ENCODE measurements at places on chromosomes 1 and 21.

DNA sequence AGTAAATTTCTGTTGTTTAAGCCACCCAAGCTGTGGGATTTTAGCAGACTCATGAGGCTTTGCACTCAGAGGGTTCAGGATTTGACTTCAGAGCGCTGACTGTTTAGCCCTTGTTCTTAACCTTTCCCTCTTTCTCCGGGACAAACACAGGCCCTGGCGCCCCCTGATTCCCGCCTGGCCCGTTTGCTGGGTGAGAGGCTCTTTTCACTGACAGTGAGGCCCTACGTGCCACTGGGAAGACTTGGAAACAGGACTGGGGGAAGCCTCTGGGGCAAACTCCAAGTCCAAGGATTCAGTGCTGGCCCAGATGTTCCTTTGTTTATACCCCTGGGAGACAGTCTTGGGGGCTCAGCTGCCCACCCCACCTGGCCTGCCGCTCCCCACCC, 11.7 kb upstream of the TRIM63 start:
- no peak for DNase-seq

DNA sequence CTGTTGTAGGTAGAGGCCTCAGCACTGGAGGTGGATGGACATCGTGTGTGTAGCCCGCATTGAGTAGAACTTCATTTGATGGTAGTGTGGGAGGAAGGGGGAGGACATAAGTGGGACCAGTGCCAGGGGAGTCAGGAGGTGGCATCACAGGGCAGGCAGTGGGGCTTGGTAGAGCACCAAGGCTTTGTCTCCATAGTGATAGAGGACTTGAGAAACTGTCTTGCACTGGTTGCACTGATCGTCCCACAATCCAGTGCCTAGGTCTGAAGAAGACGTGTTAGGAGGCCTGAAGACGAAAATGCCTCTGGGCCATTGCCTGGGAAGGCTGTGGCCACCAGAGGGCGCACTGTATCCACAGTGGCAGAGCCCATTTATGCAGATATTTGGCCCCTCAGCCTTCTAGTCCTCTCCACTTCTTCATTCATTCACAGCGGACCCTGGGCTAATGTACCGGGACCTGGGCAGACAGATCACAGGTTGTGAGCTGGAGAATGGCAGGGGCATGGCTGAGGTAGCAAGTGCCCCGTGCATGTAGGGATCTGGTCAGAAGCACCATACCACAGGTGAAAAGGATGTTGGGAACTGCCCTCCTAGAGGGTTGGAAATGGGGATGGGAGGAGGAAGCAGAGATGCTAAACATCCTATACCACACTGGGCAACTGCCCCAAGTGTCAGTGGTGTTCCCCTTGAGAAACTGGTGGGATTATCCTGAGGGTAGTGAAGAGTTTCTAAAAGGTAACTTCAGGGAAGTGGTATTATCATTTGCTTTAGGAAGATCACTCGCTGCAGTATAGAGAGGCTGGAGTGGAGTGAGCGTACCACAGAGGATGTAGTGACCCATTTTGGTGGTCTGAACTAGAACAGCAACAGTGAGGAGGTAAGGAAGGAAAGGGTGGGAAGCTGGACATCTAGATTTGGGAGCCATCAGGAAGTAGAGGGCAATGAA, 95.3 kb downstream of the PIK3R3 start:
- peak; percentile 81 for DNase-seq

DNA sequence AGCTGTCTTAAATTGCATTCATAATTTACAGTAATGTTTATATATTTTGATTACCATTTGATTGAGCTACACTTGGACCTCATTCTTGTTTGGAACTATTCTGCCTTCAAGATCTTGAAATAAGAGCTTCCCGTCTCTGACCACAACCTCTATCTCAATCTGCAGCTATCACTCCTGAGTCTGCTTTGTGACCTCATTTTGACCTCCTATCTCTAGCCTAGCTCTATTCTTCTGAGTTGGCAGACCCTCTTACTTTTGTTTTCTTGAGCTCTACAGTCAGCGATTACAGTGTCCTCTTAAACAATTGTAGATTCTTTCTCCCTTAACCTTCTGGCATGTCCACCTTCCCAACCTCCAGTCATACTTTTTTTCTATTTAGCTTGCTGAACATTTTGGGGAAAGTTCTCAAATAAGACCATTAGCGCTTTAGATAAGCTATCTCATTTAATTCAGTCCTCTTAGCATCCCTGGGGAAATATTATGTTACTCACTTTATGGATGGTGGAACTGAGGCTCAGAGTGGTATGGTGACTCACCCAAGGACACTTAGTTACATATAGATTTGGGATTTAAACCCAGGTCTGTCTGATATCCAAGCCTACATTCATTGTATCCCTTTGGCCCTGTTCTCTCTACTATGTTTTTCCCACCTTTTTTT, 19.1 kb downstream of the RPAP2 start:
- DNase-seq: no peak

DNA sequence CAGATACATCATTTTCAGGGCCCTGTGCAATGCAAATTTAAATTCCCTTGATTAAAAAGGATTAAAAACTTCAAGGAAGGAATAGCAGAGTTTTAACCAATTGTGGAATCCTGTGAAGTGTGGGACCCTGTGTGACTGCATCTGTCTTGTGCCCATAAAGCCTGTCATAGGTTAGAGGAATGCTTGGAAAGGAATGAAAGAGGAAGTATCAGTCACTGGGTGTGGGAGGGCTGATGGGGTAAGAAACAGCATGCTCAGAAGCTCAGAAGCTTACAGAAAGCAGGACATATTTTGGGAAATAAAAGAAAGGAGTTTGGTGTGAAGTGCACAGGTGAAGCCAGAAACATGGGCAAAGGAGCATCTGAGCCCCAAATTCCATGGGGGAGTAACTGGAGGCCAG, 150.8 kb upstream of the ETV3 start:
- peak; percentile 91 for DNase-seq

GRCh38 chr1:201008666-201009360, 14.7 kb downstream of the KIF21B start:
- no peak for DNase-seq

DNA sequence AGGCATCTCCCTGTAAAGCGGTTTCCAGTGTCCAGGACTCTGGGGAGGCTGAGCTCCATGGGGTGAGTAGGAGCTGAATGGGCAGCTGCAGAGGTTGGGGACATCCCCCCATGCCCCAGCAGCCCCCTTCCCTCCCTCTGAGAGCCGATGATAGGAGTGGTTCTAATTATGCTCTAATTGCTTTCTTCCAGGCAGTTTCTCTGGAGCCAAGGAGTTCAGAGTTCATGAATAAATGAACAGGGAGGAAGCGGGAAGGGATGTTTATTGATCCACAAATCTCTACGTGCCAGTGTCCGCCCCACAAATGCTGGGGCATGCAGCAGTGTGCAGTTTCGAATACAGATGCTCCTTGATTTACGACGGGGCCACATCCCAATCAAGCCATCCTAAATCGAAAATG, 15.6 kb downstream of the NKAIN1 start:
- no peak for DNase-seq

GRCh38 chr1:81915937-81916336, 115.2 kb downstream of the ADGRL2 start:
- DNase-seq: no peak

GRCh38 chr1:72037745-72038343, 244.5 kb downstream of the NEGR1 start:
- DNase-seq: peak; percentile 72

- peak; percentile 90 for DNase-seq
Measured at GRCh38 chr1:223620297-223620897, 45.1 kb downstream of the CAPN8 start.

DNA sequence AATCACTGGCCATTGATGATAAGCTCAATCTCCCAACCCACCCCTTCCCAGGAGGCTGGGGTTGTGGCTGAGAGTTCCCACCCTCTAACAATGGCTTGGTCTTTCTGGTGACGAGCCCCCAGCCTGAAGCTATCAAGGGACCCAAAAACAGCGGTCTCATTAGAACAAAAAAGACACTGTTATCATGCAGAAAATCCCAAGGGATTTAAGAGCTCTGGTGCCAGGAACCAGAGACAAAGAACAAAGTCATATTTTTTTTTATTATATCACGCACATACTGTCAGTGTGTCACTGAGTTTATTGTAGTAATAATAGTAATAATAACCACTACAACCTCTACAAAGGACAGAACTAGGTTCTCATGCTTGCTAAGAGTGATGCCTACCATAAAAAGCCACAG, 43.9 kb downstream of the CCDC185 start:
- no peak for DNase-seq

DNA sequence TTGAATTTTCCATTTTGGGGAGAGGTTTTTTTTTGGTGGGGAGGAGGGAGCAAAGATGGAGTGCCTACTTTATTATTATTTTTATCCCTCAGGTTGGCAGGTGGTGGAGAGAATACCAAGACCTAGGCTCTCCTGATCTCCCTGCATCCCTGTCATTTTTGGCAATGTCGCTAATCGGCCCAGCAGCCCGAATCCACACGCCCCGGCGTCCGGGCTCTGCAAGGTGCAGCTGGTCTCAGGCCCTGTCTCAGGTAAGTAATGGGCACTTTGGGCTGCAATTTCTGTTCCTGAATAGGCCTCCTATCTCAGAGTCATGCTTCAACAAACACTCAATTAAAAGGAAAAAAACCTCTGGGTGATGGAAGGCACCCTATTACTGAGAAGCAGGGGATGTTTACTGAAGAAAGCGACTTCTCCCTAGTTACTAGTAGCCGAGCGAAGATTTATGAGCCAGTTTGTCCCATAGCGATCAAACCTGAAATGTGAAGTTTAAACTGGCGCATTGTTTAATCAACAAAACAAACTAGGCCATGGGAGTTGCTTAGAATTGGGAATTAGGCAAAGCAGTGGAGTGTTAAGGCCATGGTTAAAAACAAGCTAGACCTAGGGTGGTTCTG, 137.8 kb downstream of the RWDD3 start:
- no peak for DNase-seq

GRCh38 chr1:20423169-20423795, 62.7 kb downstream of the CAMK2N1 start:
- no peak for DNase-seq

GRCh38 chr1:159879977-159880376, 17.5 kb upstream of the VSIG8 start:
- DNase-seq: peak; percentile 95

GRCh38 chr1:114094363-114094634, 59.4 kb downstream of the SYT6 start:
- DNase-seq: peak; percentile 68

- DNase-seq: peak; percentile 78
Measured at GRCh38 chr1:165854101-165854845, 26.9 kb downstream of the UCK2 start.

DNA sequence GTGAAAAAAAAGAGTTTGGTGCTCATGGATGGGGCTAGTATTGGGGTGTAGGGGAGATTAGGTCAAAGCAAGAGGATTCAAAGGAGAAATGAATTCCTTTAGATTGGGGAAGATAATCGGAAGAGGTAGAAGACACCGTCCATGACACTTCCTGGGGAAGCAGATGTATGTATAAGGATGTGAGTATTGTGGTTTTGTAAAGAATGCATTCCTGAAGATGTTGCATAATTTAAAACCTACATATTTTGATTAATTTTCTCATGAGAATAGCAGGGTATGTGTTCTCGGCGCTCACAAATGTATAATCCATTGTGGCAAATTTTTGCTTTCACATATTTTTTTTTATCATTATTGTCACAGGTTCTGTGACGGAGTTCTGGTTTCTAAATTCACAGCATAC, 5.5 kb upstream of the LGALS8 start:
- DNase-seq: no peak

- no peak for DNase-seq
Measured at GRCh38 chr1:48332115-48332514, 109.6 kb downstream of the SLC5A9 start.

- DNase-seq: no peak
Measured at GRCh38 chr1:51484591-51484990, 34.5 kb downstream of the EPS15 start.

DNA sequence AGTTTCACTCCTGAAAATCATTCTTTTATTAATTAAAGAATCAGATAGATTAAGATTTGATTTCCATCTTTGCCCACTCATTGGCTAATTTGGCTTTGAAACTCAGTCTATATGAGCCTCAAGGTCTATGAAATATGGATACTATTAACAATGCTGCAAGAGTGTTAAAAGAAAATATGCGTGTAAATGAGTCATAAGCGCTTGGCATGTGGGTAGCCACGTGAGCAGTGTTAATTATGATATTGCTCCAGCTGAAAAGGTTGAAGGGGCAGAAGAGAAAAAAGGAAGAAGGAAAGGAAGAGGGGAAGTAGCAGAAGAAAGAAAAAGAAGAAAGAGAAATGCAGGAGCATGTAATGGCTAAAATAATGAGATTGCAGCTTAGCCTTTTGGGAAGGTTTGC, 151.4 kb downstream of the CHRM3 start:
- DNase-seq: no peak

DNA sequence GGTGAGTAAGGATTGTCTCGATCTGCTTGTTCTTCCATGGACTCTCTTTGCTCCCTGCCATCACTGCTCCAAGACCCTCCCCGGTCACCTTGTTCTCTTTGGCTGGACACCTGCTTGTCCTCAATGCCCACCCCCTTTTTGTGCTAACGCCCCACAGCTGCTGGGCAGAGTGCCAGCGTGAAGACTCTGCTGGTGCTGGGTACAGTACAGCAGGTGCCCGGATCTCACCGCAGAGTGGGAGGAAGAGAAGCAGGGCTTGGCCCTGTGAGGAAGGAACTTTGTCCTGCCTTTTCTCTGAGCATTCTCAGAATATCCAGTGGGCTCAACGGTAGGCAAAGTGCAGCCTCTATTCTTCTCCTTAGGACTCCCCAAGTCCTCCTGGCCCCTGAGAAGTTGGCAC, 90.1 kb downstream of the PLXNA2 start:
- no peak for DNase-seq

DNA sequence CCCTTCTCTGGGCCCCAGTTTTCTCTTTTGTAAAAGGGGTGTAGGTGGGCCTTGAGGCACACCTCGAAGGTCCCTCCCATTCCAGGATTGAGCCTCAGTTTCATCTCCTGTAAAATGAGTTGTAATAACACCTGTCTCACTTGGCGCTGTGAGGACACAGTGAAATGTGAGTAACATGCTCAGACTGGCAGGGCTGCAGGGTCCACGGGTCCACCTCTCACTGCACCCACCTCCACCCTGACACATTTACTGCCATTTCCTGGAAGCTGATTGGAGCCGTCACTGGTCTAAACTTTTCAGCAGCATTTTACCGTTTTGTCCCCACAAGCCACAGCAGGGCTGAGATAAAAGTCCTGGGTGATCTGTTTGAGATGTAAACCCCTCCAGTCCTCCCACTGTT, 398.0 kb downstream of the PTPRU start:
- no peak for DNase-seq

- DNase-seq: no peak
Measured at GRCh38 chr1:234218078-234218477, 155.2 kb upstream of the COA6 start.

DNA sequence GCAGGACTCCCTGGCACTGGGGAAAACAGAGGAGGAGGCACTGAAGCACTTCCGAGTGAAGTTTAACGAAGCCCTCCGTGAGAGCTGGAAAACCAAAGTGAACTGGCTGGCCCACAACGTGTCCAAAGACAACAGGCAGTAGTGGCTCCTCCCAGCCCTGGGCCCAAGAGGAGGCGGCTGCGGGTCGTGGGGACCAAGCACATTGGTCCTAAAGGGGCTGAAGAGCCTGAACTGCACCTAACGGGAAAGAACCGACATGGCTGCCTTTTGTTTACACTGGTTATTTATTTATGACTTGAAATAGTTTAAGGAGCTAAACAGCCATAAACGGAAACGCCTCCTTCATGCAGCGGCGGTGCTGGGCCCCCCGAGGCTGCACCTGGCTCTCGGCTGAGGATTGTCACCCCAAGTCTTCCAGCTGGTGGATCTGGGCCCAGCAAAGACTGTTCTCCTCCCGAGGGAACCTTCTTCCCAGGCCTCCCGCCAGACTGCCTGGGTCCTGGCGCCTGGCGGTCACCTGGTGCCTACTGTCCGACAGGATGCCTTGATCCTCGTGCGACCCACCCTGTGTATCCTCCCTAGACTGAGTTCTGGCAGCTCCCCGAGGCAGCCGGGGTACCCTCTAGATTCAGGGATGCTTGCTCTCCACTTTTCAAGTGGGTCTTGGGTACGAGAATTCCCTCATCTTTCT, 75.5 kb downstream of the PIK3CD start:
- DNase-seq: no peak

All from suppressor macrophage treated with lipopolysaccharide for 1 hour (primary cell).